ENCODE measurements at places on chromosomes 6 and 20. TPM values are rescaled to one million over a fixed set of nuclear protein-coding genes. Genes with fewer than 3 reads are reported as not detected.
A peak's percentile ranks its signal among the peaks of the same experiment; 100 is the strongest.

SLC2A10 gene
- 19.3 TPM for polyA plus RNA-seq

DNA sequence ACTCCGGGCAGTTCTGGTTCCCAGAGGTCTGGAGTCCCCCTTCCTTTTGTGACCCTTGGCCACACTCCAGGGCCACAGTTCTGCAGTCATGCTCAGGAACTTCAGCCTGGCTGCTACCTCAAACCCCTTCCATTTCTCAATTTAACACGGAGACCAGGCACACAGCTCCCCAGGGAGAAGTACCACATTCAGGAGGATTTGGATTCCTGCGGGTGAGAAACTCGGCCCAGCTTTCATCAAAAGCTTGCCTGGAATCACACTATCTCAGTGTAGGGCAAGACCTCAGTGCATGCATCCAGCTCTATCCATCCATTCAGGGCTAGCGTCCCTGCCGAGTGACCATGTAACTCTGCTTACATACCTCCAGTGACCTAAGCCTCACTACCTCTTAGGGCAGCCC lies 16.8 kb upstream of the IP6K3 start:
- DNase-seq, result no peak

DNA sequence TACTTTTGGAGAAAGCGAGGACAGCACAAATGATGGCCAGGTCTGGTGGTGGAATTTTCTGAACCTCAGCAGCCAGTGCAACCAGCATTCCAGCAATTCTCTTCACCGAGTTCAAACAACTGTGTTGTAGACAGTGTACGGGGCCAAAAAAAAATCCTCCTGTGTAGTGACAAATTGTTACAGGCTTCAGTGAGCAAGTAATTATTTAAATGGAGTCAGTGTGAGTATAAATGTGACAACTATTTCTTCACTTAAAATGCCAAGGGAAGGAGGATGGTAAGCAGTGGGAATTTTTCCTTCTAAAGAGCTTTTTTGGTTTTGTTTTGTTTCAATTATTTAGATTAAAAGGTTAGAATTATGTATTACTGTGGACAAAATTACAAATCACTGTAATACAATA lies 154.1 kb downstream of the TMEM242 start:
- DNase-seq, result no peak

DNA sequence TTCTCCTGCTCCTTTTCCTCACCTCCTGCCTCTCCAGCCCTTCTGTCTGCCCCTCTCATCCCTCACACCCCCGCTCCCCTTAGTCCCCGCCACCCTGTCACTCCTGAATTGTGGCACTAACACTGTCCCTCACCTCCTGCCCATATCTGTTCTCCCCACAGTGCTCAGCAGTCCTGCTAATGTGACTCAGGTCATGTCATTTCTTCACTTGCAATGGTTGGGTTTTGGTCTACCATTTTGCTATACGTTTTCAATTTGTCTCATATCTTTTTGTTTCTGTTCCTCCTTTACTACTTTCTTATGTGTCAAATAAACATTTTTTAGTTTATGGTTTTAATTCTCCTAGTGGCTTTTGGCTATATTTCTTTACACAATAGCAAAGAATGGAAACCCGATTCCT lies 1.3 kb upstream of the HLA-B start:
- DNase-seq, result no peak

GRCh38 chr6:131831392-131831791 lies 23.6 kb downstream of the ENPP1 start:
- DNase-seq, result no peak

DNA sequence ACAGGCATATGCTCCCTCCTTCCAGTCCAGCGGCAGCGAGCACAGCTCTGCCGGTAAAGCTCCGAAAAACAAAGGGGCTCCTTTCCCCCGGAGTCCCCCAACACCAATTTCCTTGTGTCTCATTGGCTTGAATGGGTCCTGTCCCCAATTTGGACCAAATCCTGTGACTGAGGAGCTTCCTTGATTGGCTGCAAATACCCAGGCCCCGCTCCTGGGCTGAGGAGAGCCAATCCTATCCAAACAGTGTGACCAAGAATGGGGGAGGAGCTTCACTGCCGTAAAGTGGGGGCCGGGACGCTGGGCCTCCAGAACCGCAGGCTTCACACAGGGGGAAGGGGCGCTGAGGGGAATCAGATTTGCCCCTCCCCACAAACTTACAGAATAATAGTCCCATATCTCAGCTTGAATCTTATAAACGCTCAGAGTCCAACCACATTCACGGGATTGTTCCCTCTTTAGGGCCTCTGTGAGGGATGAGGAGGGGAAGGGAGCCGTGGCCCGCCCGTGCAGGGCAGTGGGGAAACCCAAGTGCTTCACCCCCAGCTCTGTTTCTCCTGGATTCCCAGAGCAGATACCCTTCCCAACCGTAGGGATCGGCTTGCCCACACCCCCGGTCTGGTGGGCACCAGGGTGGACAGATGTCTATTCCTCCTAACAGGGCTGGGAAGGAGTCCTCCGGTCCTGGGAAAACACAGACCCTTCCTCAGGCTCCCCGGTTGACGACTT lies 141.0 kb upstream of the MLN start:
- no peak for DNase-seq

DNA sequence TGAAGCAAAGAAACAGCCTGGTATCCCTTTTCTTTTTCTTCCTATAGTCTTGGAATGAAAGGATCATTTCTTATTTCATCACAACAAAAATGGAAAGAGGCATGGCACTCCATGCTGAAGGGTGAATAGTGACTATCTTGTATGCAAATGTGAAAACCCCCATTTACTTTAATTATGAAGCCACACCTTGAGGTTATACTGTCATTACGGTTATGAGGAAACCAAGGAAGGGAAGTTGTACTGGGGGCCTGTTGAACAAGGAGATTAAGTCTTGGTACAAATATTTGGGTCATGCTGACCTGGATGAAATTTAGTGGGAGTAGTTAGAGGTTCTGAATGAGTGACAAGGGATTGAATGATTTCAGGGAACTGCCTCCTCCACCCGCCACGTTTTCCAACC lies 8.7 kb upstream of the STXBP5 start:
- DNase-seq, result no peak

PYGB gene
- polyA plus RNA-seq, result 23.3 TPM

ABRACL gene
- polyA plus RNA-seq, result 12.7 TPM

SPATS1 gene
- polyA plus RNA-seq, result not detected

- peak; percentile 37 for DNase-seq
Observed at GRCh38 chr6:134550604-134551003, 232.7 kb upstream of the SGK1 start.

DNA sequence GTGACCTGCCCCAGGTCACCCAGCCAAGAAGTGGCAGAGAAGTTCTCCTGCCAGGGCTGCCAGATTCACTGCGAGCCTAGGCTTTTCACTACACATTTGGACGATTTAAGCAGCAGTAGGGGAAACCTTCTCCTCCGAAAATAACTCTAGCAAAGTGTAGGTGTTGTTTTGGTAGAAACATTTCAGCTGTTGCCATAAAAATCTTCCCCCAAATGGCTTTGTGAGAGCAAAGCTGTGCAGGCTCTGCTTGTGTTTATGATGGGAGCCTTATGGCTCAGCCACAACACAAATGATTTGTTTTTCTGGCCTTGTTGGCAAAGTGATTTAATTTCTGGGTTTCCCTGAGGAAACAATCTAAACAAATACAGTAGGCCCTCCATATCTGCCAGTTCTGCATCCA lies 81.8 kb downstream of the PLCB4 start:
- DNase-seq, result no peak

GRCh38 chr6:150651808-150652470 lies 52.3 kb downstream of the PLEKHG1 start:
- DNase-seq, result no peak

KCNQ5 gene
- 0.58 TPM for polyA plus RNA-seq

- no peak for DNase-seq
Observed at GRCh38 chr6:31559958-31560696, 12.0 kb upstream of the LTA start.

- no peak for DNase-seq
Observed at GRCh38 chr6:106924694-106925523, 49.6 kb downstream of the CD24 start.

SCUBE3 gene
- 1.3 TPM for polyA plus RNA-seq

SLC35F1 gene
- polyA plus RNA-seq, result 1.8 TPM

DNA sequence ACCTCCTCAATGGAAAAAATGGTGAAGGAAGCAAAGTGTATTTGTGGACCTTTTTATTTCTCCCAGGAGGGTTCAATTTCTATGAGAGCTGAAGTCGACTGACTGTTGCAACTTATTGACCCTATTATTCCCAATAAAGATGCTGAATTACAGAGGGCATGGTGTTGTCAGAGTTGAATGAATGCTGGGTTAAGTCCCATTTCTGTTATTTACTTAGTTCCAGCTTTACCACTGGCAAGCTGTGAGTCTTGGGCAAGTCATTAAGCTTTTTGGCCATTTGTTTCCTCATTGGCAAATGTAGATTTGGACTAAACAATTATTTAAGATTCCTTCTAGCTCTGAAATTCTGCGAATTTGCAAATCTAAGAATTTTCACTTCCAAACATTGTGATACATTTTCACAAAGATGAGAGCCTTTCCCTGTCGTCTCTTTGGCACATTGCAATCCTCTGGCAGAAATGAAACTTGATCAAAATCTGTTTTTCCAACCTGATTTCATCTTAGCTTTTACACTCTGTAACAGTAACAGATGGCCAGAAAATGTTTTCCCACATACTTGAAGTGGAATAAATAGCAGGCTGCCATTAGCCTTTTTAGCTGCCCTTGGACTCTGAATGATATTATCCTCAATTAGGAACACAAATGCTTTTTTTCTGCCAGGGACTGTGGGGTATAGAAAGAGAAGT lies 21.3 kb downstream of the BLTP3A start:
- no peak for DNase-seq

DNA sequence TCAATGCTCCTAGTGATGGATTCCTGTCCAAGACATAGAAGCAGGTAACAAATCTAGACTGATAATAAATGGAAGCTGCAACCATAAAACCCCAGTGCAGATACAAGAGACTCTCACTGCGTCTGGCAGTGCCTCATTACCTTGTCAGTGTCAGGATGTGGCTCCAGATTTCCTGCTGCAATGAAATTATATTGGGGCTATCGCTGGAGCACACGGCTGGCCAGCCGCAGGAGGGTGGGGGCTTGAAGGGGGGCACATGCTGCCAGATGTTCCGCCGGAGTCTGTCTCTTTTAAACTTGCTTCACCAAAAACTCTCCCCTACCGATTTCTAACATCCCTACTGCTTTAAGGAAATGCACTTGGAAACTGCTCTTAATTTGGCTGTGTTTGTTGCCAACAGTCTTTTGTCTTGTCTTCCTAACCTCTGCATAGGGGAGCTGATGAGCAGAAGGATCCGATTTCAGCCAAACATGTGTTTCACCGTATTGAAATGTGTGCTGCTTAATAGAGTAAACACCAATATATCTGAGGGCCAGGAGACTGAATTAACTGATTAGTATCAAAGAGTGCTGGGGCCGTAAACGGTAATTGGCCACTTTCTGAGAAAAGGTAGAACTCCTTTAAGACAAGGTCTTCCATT lies 102.2 kb upstream of the EXOC2 start:
- peak; percentile 18 for DNase-seq

DNA sequence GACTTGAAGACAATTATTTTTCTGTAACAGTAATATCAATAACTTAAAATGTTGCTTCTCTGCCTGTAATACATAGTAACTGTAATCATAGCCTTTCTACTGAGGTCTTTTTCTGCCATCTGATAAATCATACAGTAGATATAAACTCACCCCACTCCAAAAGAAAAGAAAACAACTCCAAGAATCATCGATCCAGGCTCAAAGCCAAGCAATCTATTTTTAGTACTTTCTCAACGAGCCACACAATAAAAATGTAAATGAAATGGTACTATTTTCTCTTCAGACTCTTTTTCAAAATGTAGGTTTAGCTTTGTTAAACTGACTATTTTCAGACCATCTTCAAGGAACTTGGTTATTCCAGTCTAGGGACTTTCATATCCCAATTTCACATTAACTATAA lies 493.3 kb downstream of the ADGRB3 start:
- no peak for DNase-seq

PRR18 gene
- 0.83 TPM for polyA plus RNA-seq

GRCh38 chr20:21052241-21052640 lies 53.9 kb downstream of the LINC00237 start:
- no peak for DNase-seq

GRCh38 chr6:26028746-26029569 lies 58.3 kb upstream of the HFE start:
- DNase-seq, result no peak

DNA sequence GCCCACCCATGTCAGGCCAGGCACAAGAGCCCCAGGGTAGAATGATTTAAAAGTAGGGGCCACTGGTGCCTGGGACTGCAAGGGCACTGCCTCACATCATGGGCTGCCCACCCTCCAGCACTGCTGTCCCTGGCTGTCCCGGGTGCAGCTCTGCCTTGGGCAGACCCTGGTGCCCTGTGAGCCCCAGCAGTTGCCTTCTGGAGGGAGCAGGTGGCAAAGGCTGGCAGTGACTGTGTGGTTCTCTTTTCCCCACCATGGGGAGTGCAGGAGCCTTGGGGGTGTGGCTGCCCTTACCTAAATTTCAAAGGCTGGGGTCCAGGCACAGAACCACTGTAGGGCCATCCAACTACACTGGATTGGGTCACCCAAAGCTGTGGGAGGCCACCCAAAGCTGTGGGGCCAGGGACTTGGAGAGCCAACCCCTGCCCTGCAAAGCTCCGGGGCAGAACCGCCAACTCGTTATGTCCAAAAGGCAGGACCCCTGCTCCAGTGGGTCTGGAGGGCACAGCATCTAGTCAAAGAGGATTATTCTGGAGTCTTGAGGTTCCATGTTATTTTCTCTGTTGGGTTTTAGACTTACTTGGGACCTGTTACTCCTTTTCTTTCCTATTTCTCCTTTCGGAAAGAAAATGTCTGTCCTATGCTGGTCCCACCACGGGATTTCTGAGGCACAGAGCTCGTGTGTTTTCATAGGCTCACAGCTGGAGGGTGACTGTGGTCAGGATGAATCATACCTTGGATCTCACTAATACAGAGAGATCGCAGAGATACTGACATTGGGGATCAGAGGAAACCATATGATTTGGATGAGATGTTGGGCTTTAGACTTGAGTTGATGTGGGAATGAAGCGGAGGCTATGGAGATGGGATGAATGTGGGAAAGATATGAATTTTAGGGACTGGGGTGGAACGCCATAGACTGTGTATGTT lies 65.3 kb downstream of the RAMACL start:
- no peak for DNase-seq

DNA sequence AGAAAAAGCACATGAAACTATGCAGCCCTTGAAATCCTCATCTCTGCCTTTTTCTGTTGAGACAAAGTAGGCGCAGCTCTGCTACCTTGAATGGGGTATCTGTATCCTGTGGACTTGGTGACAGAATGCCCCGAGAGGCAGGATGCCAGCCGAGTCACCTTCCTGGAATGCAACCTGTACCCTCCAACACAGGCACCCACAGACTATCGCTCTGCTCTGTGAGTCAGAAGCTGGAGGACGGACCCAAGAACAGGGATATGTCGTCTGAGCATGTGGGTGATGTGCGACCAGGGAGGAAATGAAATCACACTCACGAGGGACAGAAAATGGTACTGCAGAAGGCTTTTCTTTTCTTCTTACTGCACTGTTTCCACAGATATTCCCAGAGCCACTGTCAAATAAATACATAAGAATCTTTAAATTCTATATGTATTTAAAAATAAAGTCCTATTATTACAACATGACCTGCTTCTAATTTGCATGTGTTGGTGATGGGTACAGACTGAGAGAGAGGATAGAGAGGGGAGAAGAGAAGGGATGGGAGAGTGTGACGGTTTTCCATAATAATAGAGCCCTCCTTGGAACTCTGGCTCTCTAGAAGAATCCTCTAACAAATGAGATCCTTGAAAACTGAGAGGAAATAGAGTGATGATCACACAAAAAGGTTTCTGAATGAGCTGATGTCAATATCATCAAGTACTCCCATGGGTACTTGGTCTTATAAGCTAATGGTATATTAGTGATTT lies 308.1 kb downstream of the FOXC1 start:
- no peak for DNase-seq

NFATC2 gene
- not detected for polyA plus RNA-seq

- DNase-seq, result no peak
Observed at GRCh38 chr6:150565945-150566344, 33.7 kb upstream of the PLEKHG1 start.

RPP40 gene
- polyA plus RNA-seq, result 16.0 TPM
